ENCODE measurements at places on chromosomes 7 and 10.

GRCh38 chr10:12513003-12513365 is 163.6 kb downstream of the CAMK1D start:
- H3K4me3 ChIP-seq = no peak overlapping the region
- DNase-seq = peak; percentile 52
- H3K27me3 ChIP-seq = no peaks in the 10 kb centered on the region
- no peak overlapping the region for H3K27ac ChIP-seq
- H3K4me1 ChIP-seq = no peaks in the 10 kb centered on the region

- no peak overlapping the region for H3K4me3 ChIP-seq
- no peak for DNase-seq
- no peaks in the 10 kb centered on the region for H3K4me1 ChIP-seq
Measured at GRCh38 chr7:65397730-65398142, 24.1 kb downstream of the ZNF92 start.

GRCh38 chr7:25493805-25494366 is 265.6 kb upstream of the NPVF start:
- H3K36me3 ChIP-seq = no peaks in the 10 kb centered on the region
- no peak for DNase-seq
- no peak overlapping the region for H3K4me3 ChIP-seq
- H3K4me1 ChIP-seq = no peaks in the 10 kb centered on the region

GRCh38 chr7:44782460-44782859 is 14.0 kb upstream of the PPIA start:
- no peak overlapping the region for H3K4me3 ChIP-seq
- no peaks in the 10 kb centered on the region for H3K27me3 ChIP-seq
- no peak overlapping the region for H3K27ac ChIP-seq

DNA sequence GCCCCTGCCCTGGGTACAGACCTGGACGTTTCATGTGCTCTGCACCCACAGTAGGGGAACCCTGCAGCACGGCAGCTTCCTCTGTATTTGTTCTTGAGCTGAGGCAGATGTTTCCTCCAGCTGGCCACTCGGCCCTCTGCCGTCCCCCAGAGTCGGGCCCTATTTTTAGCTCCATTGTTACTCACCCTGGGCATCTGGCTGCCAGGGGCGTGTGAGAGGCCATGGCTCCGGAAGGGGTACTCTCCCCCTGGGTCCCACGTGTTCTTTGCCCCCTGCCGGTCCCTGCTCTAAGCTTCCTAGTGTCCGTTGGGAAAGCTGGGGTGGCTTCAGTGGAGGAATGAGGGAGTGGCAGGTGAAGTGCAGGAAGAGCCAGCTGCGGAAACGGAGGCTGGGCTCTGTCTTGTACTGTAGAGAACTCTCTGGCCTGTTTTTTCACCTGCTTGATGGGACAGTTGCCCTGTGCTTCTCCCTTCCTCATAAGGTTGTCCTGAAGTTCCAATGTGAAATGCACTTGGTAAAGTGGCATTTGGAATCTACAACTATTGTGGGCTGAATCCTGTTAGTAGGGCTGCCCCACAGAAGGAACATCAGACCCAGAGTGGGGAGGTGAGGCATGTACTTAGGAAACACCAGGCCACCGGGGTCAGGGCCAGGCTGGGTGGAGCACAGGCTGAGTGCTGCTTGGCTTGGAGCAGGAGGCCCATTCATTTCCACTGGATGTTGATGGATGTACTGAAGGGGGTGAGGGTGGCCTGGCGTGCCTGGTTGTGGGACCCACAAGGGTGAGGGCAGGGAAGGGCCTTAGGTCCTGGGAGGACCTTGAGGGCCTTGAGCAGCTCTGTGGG is 30.6 kb downstream of the PALD1 start:
- H3K27ac ChIP-seq = peak overlapping the region; percentile 44
- peak; percentile 65 for DNase-seq
- H3K4me1 ChIP-seq = peaks cover 63% of the 10 kb centered on the region
- H3K4me3 ChIP-seq = no peak overlapping the region

- H3K27ac ChIP-seq = peak within 1 kb of the TSS; percentile 86
- no peak for DNase-seq
- H3K4me3 ChIP-seq = peak within 1 kb of the TSS; percentile 97
- no peaks in the 10 kb centered on the region for H3K27me3 ChIP-seq
Measured at GRCh38 chr7:155003092-155003375, at the start of gene PAXIP1. PAXIP1 (minus strand) TSS chr7:155003124; CDS start chr7:155002929, 195 bp downstream.

GRCh38 chr7:151648429-151648828 is 128.7 kb upstream of the RHEB start:
- H3K4me3 ChIP-seq = no peak overlapping the region
- no peaks in the 10 kb centered on the region for H3K27me3 ChIP-seq
- no peak for DNase-seq
- no peak overlapping the region for H3K27ac ChIP-seq
- peaks cover 13% of the 10 kb centered on the region for H3K36me3 ChIP-seq

- no peaks in the 10 kb centered on the region for H3K27me3 ChIP-seq
- H3K4me1 ChIP-seq = peaks cover 77% of the 10 kb centered on the region
- no peak for DNase-seq
- no peak overlapping the region for H3K4me3 ChIP-seq
Measured at GRCh38 chr10:74925291-74925690, 98.9 kb downstream of the KAT6B start.

DNA sequence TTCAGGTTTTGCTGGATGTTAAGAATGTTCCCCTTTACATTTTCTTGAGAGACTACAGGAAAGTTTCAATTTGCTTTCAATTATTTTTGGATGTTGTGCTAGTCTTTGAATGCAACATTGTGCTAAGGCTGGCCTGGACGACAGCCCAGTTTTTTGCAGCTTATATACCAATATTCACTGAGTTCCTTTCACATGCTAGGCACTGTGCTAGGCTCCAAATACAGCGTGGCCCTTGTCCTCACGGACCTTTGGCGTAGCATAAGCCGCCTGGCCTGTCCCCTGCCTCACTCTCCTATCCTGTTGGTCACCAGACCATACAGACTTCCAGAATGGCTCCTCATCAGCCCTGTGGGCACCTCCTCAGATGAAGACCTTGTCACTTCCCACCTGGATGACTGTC is 19.5 kb upstream of the HSPA12A start:
- H3K36me3 ChIP-seq = no peaks in the 10 kb centered on the region
- H3K4me1 ChIP-seq = no peaks in the 10 kb centered on the region
- DNase-seq = no peak
- H3K4me3 ChIP-seq = no peak overlapping the region
- H3K27me3 ChIP-seq = no peaks in the 10 kb centered on the region

DNA sequence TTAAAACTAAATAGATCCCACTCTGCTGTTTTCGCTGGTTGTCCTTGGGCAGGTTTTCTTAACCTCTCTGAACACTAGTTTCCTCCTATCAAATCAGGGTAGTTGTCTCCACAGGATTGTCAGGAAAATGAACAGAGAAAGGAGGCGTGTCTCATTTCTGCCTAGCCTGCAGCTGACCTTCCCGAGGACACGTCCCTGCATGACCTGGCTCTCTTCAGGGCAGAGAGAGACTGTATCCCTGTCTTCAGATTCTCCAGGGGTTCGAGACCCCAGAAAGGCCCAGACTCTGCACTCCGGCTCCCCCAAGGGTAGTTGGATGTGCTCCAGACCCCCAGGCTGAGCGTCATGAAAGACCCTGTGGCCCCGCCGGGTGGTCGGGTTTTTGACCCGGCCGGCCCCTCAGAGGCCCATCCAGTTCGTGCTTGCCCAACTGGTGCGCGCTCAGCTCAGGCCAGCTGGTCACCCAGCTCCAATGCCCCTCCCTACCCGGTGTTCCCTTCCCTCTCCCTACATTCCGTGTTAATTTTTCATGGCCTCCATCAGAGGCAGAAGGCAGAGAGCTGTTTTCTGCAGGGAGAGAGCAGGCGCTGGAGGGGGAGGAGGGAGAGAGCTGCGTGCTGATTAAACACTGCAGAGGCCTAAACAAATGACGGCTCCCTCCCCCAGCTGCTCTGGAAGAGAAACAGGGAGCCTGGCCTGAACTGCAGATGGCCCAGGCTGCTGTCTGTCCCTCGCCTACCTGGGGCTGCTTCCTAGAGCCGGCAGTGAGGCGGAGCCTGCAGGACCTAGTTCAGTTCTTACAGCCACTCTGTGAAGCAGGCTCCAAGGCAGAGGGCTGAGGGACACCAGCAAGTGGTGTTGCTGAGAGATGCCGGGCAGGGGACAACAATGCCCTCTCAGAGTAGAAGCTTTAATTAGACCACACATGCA is 86.2 kb upstream of the PPIF start:
- peak overlapping the region; percentile 58 for H3K27ac ChIP-seq
- H3K4me1 ChIP-seq = peaks cover 77% of the 10 kb centered on the region
- H3K36me3 ChIP-seq = peaks cover 6% of the 10 kb centered on the region

DNA sequence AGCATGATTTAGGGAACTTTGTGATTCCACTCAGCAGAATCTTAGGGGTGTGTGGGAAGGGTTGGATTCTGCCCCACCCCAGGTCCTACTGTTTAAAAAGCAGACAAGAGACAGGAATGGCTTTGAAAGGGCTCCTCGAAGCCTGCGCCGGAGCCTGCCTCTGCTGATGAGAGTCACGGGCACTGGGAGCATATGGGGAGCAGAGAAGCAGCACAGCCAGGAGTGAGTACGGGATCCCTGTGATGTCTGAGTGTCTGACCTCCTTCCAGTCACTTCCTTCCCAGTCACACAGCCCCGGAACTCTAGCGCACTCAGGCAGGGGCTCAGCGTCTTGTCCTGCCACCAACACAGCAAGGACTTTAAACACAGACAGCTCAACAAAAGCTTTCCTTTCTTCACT is 514.9 kb upstream of the DPP6 start:
- no peak overlapping the region for H3K4me3 ChIP-seq
- H3K27me3 ChIP-seq = no peaks in the 10 kb centered on the region
- no peaks in the 10 kb centered on the region for H3K36me3 ChIP-seq

DNA sequence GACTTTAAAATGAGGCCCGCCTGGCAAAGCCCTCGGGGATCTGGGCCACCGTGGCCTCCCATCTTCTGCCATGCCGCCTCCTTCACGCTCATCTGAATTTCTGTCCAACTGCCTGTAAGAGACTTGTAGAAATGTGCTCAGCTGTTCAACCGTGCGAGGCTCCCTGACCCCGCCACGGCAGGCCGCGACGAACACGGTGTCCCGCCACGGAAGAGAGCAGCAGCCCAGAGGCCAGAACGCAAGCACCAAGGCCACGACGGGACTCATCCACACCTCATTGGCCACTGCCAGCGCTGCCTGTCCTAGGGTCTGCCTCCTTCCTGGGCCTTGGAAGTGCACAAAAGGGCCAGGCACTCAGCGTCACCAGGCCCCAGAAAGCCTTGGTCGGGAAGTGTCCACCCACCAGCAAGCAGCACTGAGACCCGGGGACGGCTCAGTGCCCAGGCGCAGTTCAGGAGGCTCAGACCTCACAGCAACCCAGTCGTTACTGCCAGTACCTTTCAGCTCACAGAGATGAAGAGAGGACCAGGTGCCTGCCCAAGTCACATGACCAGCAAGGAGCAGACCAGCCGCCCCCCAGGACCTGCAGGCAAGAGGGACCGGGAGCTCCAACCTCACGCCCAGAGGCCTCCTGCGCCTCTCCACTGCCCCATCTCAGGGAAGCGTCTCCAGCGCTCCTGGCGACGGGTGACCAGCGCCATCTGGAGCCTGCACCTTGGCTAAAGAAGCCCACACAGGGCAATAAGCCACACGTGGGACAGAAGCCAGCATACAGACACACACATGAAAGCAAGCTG is 85.9 kb downstream of the MAD1L1 start:
- H3K36me3 ChIP-seq = peaks cover 17% of the 10 kb centered on the region
- no peaks in the 10 kb centered on the region for H3K27me3 ChIP-seq
- H3K4me1 ChIP-seq = no peaks in the 10 kb centered on the region
- no peak overlapping the region for H3K27ac ChIP-seq
- DNase-seq = no peak

GRCh38 chr7:69832356-69832755 is 234.1 kb downstream of the AUTS2 start:
- no peaks in the 10 kb centered on the region for H3K27me3 ChIP-seq
- no peak overlapping the region for H3K4me3 ChIP-seq
- DNase-seq = no peak
- H3K36me3 ChIP-seq = no peaks in the 10 kb centered on the region
- H3K27ac ChIP-seq = no peak overlapping the region

DNA sequence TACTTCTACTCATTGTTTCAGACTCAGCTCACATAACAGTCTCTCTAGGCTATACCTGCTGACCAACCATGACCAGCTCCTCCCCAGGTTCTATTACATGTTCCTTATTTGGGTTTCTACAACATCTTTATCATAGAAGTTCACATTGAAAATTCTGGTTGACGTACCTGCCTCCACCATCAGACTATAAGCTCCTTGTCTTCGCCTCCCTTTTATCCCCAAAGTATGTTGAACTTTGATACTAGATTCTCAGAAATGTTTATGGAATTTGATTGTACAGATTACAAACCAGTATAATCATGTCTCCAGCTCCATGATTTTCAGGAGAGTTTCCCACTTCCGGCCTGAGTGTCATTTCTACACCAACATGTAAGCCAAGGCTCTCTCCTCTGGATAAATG is 15.0 kb downstream of the NPSR1 start:
- no peak overlapping the region for H3K27ac ChIP-seq
- no peaks in the 10 kb centered on the region for H3K36me3 ChIP-seq
- no peaks in the 10 kb centered on the region for H3K4me1 ChIP-seq
- no peak for DNase-seq

- no peaks in the 10 kb centered on the region for H3K27me3 ChIP-seq
- no peaks in the 10 kb centered on the region for H3K4me1 ChIP-seq
- no peak overlapping the region for H3K27ac ChIP-seq
- peak; percentile 21 for DNase-seq
Measured at GRCh38 chr10:122295451-122295809, 24.3 kb downstream of the BTBD16 start.

DNA sequence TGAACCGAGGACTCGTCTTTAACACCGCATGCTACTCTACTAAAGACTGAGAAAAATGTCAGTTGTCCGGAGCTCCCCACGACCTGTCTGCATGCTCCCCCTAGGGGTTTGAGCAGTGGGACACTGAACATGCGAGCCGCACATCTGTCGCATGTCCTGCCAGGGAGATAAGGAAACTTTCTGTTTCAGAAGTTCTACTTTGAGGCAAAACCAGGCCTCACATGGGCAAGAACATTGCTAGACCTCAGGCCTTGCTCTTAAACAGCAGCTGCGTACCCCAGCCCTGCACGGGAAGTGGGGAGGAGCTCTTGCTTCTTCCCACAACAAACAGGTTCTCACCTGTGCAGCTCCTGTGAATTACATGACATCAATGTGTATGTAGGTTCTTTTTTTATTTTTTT is 30.3 kb upstream of the HERPUD2 start:
- H3K27ac ChIP-seq = no peak overlapping the region
- H3K27me3 ChIP-seq = no peaks in the 10 kb centered on the region
- H3K36me3 ChIP-seq = no peaks in the 10 kb centered on the region
- H3K4me3 ChIP-seq = no peak overlapping the region
- no peaks in the 10 kb centered on the region for H3K4me1 ChIP-seq

GRCh38 chr7:17227766-17228490 is 70.5 kb upstream of the AHR start:
- H3K27ac ChIP-seq = no peak overlapping the region
- H3K4me1 ChIP-seq = no peaks in the 10 kb centered on the region
- no peaks in the 10 kb centered on the region for H3K36me3 ChIP-seq
- H3K4me3 ChIP-seq = no peak overlapping the region
- DNase-seq = no peak
- H3K27me3 ChIP-seq = no peaks in the 10 kb centered on the region

DNA sequence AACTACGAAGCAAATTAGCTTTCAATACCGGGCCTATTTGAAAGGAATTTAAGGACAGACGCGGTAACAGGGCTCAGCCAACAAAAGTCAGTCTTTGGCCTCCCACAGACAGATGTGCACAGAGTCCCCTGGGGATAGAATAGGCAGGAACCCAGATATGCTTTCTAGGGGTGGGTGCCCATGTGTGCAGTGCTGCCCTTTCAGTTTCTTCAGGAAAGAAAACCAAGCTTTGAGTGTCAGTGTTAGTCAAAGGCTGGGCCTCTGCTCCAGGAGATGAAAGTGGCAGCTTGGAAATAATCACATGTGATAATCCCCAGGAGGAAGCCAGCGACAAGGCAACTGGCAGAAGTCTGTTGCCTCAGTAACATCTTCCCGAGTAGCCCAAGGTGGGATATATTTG is 43.8 kb upstream of the CSTF2T start:
- DNase-seq = no peak
- H3K27me3 ChIP-seq = no peaks in the 10 kb centered on the region
- no peaks in the 10 kb centered on the region for H3K4me1 ChIP-seq
- no peaks in the 10 kb centered on the region for H3K36me3 ChIP-seq
- H3K4me3 ChIP-seq = no peak overlapping the region
- no peak overlapping the region for H3K27ac ChIP-seq
